Progenitor cell of endocrine pancreas (in vitro differentiated cells): ENCODE measurements at places on chromosomes 12 and 14. TPM values are rescaled to one million over a fixed set of nuclear protein-coding genes. Genes with fewer than 3 reads are reported as not detected.

SLC2A13 gene
- total RNA-seq: 7.4 and 8.4 TPM in 2 replicates

PLEKHH1 gene
- total RNA-seq: 119 and 127 TPM in 2 replicates

GRCh38 chr14:62431496-62431895 is 613.8 kb downstream of the KCNH5 start:
- no peak overlapping the region for H3K4me3 ChIP-seq
- H3K36me3 ChIP-seq: no peaks in the 10 kb centered on the region
- DNase-seq: no peak
- H3K27me3 ChIP-seq: no peaks in the 10 kb centered on the region

DNA sequence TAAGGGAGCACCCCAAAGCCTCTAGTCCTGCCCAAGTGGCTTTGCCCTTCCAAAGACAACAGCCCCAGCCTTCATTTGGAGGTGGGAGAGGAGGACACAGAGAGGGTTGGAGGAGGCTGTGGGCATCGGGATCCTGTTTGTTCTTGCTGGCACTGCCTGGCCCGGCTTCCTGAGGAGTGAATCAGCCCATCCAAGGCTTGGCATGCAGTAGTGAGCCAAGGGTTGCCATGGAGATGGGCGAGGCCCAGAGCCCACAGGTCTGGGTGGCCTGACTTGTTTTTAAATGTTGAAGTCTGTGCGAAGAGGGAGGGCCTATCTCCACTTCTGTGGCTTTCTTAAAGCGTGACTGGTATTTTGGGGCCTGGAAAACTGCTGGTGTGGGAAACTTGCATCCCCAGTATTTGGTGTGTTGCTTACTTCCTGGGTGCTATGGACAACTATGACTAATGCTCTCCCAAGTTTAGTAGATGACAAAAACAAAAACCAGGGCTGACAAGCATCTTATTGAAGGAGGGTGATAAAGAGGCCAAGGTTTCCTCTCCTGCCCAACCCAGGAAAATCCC is 15.8 kb downstream of the CD9 start:
- peaks cover 60% of the 10 kb centered on the region for H3K27me3 ChIP-seq
- no peak overlapping the region for H3K27ac ChIP-seq
- no peak overlapping the region for H3K4me3 ChIP-seq
- DNase-seq: no peak
- peaks cover 10% of the 10 kb centered on the region for H3K4me1 ChIP-seq

DNA sequence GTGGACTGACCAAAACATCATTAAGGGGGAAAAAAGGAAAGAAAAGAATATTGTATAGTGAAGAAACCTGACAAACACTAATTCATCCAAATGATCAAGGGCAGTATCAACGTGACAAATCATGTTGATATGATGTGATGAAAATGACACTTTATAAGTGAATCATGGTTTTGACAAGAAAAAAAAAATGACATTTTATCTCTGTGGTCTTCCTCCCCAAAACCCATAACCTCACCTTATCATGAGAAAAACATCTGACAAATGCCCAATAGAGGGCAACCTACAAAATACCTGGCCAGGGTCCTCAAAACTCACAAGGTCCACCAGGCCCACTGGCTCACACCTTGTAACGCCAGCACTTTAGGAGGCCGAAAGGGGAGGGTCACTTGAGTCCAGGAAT is 13.8 kb downstream of the TMED10 start:
- H3K27me3 ChIP-seq: no peaks in the 10 kb centered on the region
- no peak for DNase-seq
- no peaks in the 10 kb centered on the region for H3K36me3 ChIP-seq
- H3K4me3 ChIP-seq: no peak overlapping the region
- H3K27ac ChIP-seq: no peak overlapping the region
